ENCODE measurements at places on chromosomes 7 and 10. TPM values are rescaled to one million over a fixed set of nuclear protein-coding genes. Genes with fewer than 3 reads are reported as not detected.

- DNase-seq: no peak
Measured at GRCh38 chr10:97849687-97850402, at the start of gene GOLGA7B. TSS of gene GOLGA7B (plus strand) at chr10:97849843. CDS start at chr10:97850304, 461 bp downstream.

Gene ABCB4
- not detected for total RNA-seq

GRCh38 chr7:33428415-33428814, 299.1 kb downstream of the BBS9 start:
- DNase-seq: no peak

GRCh38 chr7:16594061-16594460, 51.5 kb downstream of the ANKMY2 start:
- DNase-seq: peak; percentile 81

DNA sequence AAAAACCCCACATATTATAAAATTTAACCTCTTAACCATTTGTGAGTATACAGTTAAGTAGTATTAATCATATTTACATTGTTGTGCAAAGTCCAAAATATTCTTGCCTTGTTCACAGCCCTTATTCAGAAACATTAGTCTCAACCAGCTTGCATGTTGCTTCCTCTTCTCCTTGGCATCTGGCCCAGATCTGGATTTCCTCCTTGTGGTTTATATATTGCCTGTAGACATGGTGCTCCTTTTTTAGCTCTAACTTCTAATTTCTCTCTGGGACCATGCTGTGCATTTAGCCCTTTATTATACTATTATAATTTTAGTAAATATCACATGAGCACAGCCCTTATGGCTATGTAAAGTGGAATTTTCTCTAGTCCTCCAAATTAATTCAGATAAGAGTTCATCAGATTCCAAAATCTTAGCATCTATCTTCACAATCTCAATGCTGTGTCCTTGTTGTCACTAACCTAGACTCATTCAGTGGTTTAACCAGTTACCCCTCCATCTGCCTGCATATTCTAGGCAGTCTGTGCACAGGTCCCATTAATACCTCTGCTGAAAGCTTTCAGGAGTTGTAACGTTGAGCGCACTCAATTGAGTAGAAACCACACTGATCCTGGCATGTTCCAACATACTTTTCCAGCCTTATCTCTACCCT, 7.9 kb downstream of the CPED1 start:
- DNase-seq: peak; percentile 95

DNA sequence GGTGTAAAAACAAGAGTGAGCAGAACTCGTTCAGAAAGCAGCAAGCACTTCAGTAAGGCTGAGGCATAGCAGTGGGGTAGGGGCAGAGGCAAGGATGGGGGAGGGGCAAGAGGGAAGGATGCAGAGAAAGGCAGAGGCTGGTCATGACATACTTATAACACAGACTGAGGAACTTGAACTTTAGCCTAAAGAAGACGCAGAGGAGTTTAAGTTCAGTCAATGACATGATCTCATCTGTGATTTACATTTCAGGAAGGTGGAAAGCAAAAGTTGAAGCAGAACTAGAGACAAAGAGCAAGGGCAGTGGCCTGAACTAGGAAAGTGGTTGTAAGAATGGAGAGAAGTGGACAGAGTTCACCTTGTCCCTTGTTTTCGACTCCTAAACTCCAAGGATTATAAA, 15.8 kb downstream of the MACC1 start:
- DNase-seq: no peak

All from LHCN-M2 (cell line).